ENCODE measurements at places on chromosomes 6 and 20.

DNA sequence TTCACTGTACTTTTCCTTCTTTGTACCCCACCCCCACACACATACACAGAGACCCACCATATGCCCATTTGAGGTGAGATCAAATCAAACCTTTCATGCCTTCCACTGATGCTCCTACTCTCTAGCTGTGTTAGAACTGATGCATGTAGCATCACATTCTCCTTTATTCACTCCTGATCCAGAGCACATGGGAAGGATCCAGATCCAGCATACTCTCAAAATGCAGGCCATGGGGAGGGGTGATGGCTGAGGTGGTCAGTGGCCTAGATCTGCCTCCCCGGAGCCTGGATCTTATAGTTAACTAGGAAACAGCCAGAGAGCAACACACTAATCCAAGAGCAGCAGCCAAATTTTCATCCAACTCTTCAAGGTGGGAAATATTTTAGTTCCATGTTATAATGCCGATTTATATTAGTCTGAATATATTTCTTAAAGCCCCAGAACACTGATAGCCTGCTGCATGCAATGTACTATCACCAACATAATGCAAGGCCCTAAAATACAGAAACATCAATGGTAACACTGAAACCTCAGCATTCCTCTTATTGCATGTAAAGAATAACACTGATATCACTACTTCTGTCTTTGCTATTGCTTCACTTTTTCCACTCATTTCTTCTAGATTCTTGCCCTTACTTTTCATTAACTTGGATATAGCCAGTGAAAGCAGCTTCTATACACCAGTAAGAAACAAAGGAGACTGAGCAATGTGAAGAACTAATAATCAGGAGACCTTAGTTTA lies 126.8 kb upstream of the BEND6 start:
- no peak for DNase-seq

DNA sequence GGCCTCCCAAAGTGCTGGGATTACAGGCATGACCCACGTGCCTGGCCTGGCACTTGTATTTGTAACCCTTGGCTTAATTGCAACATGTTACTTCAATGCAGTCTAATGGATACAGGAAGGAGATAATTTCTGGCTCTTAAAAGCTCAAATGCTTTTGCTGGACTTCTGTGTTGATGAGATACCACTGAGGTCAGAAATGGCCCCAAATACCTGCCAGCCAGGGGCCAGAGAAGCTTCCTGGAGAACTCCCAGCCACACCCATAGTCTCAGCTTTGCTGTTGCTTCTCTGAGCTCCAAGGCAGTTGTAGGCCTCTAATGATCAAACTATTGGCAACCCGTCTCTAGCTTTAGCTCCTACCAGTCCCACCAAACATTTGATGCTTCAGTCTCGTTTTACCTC lies 14.2 kb upstream of the ZNFX1 start:
- DNase-seq = no peak

- DNase-seq = no peak
These were observed 127.3 kb upstream of the RALGAPA2 start for GRCh38 chr20:20839771-20840170.

- no peak for DNase-seq
These were observed 1.6 kb upstream of the RAET1E start for GRCh38 chr6:149899486-149899885.

DNA sequence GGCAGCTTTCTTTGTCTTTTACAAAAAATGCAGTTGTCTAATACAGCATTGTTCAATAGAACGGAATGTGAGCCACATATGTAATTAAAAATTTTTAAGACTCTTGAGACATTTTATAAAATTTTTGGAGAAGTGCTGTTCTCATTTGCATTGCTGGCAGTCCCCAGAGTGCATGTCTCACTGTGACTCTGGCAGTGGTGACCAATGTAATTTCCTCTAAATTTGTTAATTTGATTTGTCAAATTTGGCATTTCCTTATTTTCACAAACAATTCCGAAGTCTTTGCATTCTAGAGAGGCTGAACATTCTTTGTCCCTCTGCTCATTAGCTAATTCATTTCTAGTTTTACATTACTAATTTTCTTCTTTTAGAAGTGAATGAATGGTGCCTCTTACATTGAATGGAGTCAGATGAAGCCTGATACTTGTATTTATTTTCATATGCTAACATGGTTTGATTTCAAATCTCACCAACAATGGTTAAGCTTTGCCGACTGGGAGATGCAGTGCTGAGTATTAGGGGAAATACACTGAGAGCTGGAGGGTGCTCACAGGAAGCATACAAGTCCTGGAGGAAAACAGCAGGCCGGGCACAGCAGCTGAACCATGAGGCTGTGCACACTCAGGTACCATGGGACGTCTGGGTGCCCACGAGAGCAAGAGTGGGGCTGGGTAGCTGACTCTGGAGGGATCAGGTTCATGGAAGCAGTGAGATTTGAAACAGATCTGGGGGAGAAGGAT lies 68.5 kb upstream of the ARMC2 start:
- no peak for DNase-seq

GRCh38 chr6:35640017-35640664 lies 48.6 kb downstream of the FKBP5 start:
- no peak for DNase-seq

GRCh38 chr6:117870486-117871242 lies 36.4 kb upstream of the SLC35F1 start:
- DNase-seq = no peak

- no peak for DNase-seq
These were observed 25.7 kb upstream of the SIRT5 start for GRCh38 chr6:13548500-13549210.

- DNase-seq = no peak
These were observed 99.9 kb downstream of the DTNBP1 start for GRCh38 chr6:15562977-15563376.

- no peak for DNase-seq
These were observed 11.1 kb upstream of the ELOVL2 start for GRCh38 chr6:11055127-11055627.

DNA sequence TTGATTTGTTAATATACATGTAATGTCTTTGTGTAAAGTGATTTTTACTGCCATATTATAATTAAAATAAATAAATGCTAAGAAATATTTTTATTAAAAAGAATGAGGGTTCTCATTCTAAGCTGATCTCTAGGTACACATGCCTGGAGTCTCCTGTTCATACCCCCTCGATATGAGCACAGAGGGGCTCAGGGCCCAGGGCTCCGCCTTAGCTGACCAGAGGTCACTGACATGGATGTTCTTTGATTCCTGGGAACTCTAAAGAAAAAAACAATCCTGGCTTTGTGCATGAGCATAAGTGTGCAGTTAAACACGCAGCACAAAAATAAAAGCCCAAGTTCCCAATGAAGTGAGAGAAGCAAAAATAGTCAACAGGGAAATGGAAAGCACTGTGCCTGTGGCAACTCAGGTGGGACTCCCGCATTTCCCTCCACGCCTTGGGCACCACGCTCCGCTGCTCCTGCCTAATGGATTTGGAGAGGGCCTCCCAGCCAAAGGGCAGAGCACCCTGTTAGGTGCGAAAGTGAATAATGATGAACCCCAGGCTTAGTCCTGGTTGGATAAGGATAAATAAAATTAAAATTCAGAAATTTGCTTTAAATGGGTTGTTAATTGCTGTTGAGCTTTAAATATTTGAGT lies 33.3 kb upstream of the QKI start:
- no peak for DNase-seq

- no peak for DNase-seq
These were observed 8.7 kb upstream of the SRXN1 start for GRCh38 chr20:661474-662270.

DNA sequence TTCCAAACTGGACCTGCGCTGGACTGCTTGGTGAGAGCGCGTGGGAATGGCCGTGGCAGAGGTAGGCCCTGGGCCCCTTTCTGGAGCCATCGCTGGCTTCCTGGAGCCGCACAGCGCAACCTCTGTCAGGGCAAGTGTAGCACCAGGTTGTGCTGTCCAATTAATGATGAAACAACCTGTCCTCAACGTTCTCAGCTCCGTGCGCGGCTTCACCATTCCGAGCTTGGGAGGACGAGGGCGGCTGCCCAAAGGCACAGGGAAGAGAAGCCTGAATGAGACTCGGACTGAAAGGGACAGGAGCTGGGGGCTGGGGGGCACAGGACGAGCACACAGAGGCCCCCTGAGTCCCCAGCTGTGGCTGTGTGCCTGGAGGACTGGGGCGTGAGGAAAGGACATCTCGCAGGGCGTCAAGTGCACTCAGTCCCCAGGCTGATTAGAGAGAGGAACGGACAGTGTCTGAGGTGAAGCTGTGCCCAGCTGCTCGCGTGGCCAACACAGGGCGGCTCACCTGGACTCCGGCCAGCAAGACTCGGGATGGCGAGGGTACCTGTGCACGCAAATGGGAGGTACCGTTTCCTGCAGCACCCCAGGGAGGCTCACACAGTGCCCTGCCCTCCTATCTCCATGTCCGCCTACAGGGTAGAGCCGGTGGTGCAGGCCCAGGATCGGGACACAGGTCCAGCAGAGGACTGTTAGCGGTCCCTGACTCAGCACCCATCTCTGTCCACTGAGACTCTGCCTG lies 403.3 kb downstream of the TAF4 start:
- DNase-seq = no peak

- DNase-seq = no peak
These were observed 25.3 kb upstream of the CHD6 start for GRCh38 chr20:41643504-41643938.

DNA sequence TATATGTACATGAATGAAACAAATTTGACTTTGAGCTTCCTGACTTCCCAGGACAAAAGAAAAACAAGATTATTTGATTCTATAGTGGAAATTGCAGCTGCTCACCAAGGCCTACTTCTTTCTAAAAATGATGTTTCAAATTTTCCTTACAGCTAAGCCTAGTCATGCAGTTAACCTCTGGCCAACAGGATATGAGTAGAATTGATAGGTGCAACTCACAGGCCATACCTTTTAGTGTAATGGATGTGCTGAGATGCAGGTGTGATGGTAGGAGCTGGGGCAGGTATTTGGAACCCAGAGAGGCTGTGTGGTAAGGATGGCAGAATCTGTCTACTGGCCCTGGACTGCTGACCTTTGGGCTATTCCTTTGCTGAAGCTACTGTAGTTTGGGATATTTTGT lies 230.9 kb upstream of the PREP start:
- no peak for DNase-seq
